ENCODE measurements at places on chromosomes 3 and 15.

DNA sequence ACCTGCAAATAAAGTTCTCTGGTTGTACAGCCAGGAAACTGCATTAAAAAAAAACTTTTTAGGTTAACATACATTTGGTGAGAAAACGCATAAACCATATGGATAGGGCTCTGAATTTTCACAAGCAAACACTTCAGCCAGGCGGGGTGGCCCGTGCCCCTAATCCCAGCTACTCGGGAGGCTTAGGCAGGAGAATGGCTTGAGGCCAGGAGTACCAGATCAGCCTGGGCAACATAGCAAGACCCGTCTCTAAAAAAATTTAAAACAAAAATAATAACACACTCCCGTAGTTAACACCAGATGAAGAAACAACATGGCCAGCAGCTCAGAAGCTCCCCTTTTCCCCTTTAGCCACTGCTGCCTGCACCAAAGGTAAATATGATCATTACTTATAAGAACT, 3.2 kb upstream of the RPL14 start:
- no peak for DNase-seq

GRCh38 chr3:63961891-63962290, 49.7 kb upstream of the SCAANT1 start:
- DNase-seq, result peak; percentile 10

- no peak for DNase-seq
Observed at GRCh38 chr3:184234671-184235380, 5.4 kb downstream of the VWA5B2 start.

DNA sequence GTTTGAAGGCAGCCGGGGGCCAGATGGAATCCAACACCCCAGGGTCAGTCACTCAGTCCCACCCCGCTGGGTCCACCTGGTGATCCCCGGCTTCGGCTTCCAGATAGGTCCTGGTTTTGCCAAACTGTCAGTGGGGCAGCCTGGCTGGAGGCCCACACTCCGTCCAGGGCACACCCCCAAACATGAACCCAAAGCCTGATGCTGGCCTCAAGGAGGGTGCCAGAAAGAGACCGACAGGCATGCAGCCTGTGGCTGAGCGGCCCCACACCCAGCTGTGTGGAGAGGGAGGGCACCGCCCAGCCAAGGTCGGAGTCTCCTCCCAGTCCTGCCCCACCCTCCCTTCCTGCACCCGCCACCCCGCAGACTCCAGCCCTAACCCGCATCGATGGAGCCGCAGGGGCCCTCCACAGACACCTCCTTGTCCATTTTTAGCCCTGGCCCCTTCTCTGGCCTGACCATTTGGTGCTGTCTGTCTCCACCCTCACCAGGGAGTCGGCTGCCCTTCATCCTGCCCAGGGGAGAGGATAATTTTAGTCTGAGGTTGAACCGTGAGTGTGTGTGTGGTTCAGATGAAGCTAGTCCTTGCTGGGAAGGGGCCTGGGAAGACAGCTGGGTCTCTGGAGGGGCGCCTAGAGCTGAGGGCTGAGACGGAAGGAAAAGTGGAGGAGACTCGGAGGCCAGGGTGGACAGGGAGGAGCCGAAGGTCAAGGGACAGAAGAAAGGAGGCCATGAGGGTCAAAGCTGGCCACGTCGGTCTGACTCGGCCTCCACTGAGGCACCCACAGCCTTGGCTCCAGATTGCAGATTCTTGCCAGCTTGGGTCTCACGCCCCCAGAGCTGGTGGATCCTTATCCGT, 23.1 kb downstream of the TNK2 start:
- no peak for DNase-seq

DNA sequence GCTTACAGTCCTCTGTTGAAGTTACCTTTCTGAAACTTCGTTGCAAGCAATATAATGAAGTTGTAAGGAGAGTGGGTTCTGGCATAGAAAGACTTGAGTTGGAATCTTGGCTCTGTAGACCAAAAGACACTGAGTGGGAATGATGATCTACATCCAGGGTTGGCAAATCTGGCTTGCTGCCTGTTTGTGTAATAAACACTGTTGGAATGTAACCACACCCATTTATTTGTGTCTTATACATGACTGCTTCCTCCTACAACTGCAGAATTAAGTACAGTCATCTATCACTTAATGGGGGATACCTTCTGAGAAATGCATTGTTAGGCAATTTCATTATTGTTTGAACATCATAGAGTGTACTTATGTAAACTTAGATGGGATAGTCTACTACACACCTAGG, 178.4 kb upstream of the SUCLG2 start:
- no peak for DNase-seq

DNA sequence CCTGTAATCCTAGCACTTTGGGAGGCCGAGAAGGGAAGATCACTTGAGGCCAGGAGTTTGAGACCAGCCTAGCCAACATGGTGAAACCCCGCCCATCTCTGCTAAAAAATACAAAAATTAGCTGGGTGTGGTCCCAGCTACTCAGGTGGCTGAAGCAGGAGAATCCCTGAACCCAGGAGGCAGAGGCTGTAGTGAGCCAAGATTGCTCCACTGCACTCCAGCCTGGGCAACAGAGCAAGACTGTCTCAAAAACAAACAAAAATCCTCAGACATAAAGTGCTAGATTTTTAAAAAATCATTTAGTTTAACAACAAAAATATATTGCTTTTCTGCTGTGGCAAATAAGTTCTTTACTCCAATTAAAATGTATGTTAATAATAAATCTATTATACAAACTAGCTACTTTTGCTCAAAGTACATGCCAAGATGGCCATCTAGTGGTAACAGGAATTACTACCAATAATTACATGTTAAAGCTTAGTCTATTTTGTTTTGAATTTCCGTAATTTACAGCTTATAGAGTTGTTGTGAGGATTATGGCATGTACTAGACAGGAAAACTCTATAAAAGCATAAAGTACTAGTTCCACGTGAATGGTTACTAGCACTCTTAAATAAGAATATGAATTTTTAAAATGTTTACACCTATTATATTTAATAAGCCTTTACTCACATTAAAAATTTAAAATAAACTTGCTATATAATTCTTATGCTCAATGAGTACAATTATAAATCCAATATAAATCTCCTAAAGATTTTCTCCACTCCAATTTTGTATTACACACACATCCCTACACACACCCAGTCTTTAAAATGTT, 39.0 kb downstream of the GABPB1 start:
- peak; percentile 5 for DNase-seq

DNA sequence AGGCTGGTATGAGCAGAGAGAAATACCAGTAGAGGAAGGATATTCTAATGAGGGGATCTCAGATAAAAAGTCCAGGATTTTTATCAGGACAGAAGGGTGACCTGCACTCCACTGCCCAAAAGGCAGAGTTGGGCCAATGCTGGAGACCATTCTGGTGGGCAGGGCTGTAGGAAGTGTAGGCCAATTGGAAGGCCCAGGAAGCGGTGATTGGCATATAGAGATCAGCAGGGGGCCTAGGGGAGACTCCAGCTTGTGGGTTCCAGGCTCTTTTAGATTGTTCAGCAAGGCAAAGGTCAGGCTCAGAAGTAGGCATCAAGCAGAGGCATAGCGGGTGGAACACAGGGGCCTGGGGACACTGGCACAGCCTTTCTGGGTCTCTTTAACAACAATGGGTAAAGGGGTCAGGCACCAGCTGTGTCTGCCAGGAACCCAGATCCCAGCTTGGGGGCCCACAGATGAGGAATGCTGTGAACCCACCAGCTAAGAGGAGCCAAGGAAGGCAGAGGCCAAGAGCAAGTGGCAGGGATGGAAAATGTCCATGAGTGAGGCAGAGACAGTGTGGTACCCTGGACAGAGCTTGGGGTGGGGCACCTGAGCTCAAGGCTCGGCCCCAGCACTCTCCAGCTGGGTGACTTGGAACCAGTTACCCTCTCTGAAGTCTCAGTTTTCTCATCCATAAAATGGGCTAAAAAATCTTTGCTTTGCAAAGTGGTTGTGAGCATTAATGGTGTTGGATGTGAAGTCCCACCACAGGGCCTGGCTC, 27.0 kb upstream of the RASGRF1 start:
- no peak for DNase-seq

GRCh38 chr3:31724651-31725050, 191.9 kb downstream of the STT3B start:
- no peak for DNase-seq

GRCh38 chr3:141306276-141306675, 62.0 kb upstream of the ZBTB38 start:
- no peak for DNase-seq

GRCh38 chr3:44058022-44058867, 183.4 kb upstream of the TOPAZ1 start:
- DNase-seq, result no peak

- DNase-seq, result no peak
Observed at GRCh38 chr3:124322309-124322880, 330.5 kb upstream of the ROPN1 start.

GRCh38 chr3:30017901-30018300, 588.5 kb upstream of the TGFBR2 start:
- no peak for DNase-seq

- DNase-seq, result no peak
Observed at GRCh38 chr3:191105418-191105817, 93.6 kb upstream of the OSTN start.

- peak; percentile 59 for DNase-seq
Observed at GRCh38 chr15:58528188-58528870, 96.5 kb downstream of the LIPC start.

DNA sequence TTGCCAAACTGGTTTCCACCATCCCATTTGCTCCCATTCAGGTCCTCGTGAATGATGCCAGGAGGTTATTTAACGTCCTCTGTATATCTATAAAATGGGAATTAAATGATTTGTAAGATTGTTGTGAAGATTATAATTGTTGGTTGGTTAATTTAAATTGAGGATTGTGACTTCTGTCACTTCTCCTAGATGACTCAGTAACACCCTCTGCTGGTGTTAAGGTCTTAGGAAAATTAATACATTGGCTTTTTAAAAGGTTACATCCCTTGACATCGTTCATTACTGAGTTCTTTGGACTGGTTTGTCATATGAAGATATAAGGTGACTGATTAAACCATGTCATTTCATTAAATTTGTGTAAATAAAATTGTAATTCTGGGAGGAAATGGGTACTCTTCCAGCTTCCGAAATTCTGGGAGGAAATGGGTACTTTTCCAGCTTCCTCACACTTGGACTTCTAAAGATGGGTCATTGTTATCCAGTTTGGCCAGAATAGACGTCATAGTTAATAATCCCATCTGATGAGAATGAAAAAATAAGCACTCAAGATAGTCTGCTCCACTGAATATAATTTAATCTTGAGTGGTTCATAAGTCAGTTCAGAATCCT, 33.3 kb upstream of the PAQR5 start:
- peak; percentile 40 for DNase-seq

All from HuH-7 (cell line).